ENCODE measurements at places on chromosomes 3 and 15.

GRCh38 chr3:70179111-70179510 lies 133.3 kb downstream of the MDFIC2 start:
- no peak for DNase-seq

DNA sequence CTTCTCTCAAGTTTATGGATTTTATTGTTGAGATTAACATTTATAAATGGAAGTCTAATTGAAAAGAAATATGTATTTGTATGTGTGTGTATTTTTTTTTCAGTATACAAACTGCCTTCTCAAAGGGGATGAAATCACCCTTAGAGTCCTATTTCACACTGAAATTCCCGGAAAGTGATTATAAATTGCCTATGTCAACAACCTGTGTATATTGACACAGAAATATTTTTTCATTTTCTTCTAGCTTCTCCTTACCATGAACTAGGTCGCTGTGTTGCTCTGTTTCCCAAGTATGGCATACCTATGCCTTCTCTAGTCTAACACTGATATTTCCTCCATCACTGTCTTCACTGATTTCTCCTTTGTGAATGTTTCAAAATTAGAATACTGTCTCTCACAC lies 444.0 kb upstream of the AZI2 start:
- DNase-seq = no peak

- DNase-seq = no peak
Measured at GRCh38 chr15:88865498-88866099, 29.7 kb downstream of the HAPLN3 start.

DNA sequence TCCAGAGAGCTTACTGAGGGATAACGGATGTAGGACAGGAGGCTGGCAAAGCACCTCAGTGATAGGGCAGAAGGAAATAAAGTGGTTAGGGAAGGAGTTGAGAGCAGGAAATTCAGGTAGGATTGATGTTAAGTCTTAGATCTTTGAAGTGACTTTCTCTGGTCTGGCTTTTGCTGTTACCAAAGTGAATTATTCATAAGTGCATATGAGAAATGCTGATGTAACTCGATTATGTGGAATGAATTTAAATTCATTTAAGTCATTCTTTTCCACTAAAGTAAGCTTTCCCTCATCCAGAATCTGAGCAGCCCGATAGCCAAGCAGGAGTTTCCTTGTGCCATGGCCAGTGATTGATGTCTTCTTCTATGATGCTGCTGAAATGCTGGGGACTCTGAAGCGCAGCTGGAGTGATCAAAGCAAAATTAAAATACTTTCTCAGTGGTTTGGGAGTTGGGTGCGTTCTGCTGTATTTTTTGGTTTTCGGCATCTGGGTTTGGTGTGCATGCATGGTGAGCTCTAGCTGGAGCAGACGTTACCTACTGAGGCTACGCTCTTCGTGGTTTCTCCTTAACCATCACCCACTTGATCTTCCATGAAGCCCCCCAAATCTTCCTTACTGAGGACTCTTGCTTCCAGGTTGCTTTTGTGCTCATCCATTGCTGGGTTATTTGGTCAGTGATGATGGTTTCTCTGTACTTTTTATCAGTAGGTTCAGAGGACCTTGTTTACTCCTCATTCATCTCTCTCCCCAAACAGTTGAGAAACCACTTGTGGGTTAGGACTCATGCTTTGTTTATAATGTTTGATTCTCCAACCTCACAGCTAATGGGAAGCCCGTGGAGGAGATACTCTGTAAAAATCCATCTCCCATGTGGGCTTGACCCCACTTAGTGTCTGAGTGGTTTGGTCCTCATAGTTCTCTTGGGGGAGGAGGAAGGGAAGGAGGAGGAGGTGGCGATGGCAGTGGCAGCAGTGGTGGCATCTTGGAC lies 72.5 kb downstream of the IGF1R start:
- no peak for DNase-seq

DNA sequence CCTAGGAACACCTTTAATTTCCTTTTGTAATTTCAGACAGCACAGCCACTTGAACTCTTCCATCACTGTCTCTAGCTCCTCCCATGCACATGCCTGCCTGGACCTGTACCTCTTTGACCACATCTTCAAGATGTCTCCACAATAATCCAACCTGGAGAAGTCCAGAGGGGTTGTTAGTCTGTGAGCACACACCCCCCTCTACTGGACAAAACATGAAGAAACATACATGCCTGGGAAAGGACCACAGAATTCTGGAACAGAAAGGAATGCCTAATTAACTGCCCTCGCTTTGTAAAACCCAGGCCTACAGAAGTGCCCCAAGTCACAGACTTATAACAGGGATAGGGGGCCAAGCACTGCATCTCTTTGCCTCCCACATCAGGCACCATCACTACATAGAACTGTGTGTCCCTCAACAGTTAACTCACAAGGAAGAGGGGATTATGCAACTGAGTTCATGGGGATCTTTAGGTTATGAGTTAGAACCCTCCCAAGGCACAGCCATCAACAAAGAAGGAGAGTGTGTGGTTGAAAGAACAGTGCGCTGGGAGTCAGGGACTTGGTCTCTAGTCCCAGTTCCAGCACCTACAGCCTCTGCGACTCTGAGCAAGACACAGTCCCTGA lies 61.7 kb downstream of the FMN1 start:
- DNase-seq = no peak

Measured in activated T-helper 2 cell treated with anti-CD3 and anti-CD28 coated beads, Interferon-gamma antibody, Interleukin-2, Interleukin-4, amounts not matched to agents 10 μg/mL and 5 μg/mL and 100 μg/mL, durations not matched to agents 14 hours and 24 hours and 36 hours (primary cell).